ENCODE measurements at places on chromosomes 6 and 20. TPM values are rescaled to one million over a fixed set of nuclear protein-coding genes. Genes with fewer than 3 reads are reported as not detected.

DNA sequence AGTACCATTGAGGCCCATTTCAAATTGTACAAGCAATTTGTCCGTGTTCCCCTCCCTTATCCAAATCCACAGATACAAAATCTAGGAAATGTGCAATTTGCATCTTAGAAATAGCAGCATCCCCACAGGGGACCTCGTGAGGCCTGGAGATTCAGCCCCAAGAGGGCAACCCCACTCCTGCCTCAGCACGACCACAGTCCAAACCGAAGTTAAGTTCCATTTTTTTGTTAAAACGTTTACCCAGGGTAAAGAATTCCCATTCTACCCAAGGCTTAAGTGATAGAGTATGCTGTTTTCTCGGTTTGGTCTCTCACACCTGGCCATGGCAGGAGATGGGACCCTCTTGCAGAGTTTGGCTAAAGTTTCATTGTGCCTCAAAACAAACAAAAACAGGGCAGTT lies 41.2 kb downstream of the PLCG1 start:
- H3K27ac ChIP-seq, result no peak overlapping the region
- no peak for DNase-seq
- no peaks in the 10 kb centered on the region for H3K4me1 ChIP-seq
- H3K36me3 ChIP-seq, result peaks cover 16% of the 10 kb centered on the region

DNA sequence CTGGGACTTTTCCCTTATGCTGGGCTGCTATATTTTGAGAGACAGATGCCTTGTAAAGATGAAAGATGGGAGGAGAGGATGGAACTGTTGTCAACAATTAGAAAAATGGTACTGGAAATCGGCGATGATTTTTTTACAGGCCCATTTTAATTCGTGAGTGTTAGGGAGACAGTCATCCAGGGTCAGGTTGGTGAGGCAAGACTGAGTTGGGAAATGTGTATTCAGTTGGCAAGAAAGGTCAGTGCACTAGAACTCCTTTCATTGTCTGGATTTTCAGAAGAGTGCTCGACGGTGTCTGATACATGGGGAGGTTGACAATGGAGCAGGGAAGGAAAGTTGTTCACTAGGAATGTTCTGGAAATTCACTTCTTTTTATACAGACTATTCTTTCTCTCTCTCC lies 394.4 kb downstream of the QKI start:
- no peaks in the 10 kb centered on the region for H3K27me3 ChIP-seq
- no peak for DNase-seq
- H3K27ac ChIP-seq, result no peak overlapping the region
- H3K36me3 ChIP-seq, result no peaks in the 10 kb centered on the region
- H3K4me3 ChIP-seq, result no peak overlapping the region

Gene AGER
- total RNA-seq, result 86.2 TPM

GRCh38 chr6:30957716-30958115 lies 16.9 kb downstream of the MUCL3 start:
- peaks cover 5% of the 10 kb centered on the region for H3K4me1 ChIP-seq
- DNase-seq, result no peak
- H3K27me3 ChIP-seq, result no peaks in the 10 kb centered on the region
- no peak overlapping the region for H3K27ac ChIP-seq

DNA sequence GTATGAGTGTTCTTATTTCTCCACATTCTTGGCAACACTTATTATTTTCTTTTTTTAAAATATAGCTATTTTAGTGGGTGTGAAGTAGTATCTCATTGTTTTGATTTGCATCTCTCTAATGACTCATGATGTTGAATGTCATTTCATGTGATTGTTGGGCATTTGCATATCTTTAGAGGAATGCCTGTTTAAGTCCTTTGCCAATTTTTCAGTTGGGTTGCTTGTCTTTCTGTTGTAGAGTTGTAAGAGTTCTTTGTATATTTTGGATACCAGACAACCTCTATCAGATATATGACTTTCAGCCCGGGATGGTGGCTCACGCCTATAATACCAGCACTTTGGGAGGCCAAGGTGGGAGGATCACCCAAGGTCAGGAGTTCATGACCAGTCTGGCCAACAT lies 5.1 kb upstream of the POPDC3 start:
- no peak for DNase-seq
- no peak overlapping the region for H3K4me3 ChIP-seq
- peaks cover 7% of the 10 kb centered on the region for H3K27me3 ChIP-seq
- H3K36me3 ChIP-seq, result no peaks in the 10 kb centered on the region
- H3K4me1 ChIP-seq, result no peaks in the 10 kb centered on the region
- H3K27ac ChIP-seq, result no peak overlapping the region

Gene TGM3
- total RNA-seq, result not detected

DNA sequence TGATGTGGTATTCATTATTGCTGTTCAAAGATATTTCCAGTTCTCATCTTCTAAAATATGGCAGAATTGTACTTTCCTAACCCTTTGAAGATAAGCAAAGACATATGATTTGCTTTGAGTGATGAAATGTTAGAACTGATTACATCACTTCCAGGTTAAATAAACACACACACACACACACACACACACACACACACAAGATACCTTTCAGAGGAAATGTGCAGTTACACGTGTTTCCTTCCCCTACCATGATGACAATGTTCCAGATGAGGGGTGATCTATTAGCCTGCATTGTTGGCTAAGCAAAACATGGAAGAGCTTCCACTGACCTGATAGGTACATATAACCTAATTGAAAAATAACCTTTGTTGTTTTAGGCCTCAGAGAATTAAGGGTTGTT lies 11.7 kb upstream of the FRK start:
- H3K4me1 ChIP-seq, result no peaks in the 10 kb centered on the region
- no peak overlapping the region for H3K27ac ChIP-seq
- no peaks in the 10 kb centered on the region for H3K27me3 ChIP-seq
- H3K4me3 ChIP-seq, result no peak overlapping the region
- no peaks in the 10 kb centered on the region for H3K36me3 ChIP-seq
- no peak for DNase-seq

DNA sequence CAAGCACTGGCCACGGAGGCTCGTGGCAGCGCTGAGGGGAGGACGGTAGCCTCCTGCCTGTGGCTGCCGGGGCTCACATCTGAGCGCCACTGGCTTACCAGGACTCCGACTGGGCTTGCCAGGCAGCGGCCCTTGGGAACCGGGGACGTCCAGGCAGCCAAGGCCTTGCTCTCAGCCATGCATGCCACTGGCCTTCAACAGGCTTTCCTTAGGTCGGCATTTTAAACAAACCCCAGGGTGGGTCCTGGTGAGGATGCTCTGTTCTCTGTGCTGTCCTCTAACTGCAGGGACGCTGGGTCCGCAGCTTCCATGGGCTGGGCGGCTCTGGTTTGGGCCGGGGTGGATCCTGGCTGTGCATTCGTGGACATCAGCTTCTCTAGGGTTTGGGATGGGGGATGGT lies 59.1 kb upstream of the BHLHE23 start:
- H3K27me3 ChIP-seq, result no peaks in the 10 kb centered on the region
- no peak overlapping the region for H3K4me3 ChIP-seq
- H3K4me1 ChIP-seq, result no peaks in the 10 kb centered on the region
- H3K27ac ChIP-seq, result no peak overlapping the region
- no peaks in the 10 kb centered on the region for H3K36me3 ChIP-seq

GRCh38 chr6:4655196-4656025 lies 120.8 kb upstream of the CDYL start:
- no peaks in the 10 kb centered on the region for H3K4me1 ChIP-seq
- H3K4me3 ChIP-seq, result no peak overlapping the region
- H3K27me3 ChIP-seq, result no peaks in the 10 kb centered on the region
- no peak overlapping the region for H3K27ac ChIP-seq
- no peaks in the 10 kb centered on the region for H3K36me3 ChIP-seq

GRCh38 chr20:44104798-44105517 lies 82.0 kb downstream of the JPH2 start:
- no peak overlapping the region for H3K27ac ChIP-seq
- no peaks in the 10 kb centered on the region for H3K36me3 ChIP-seq
- no peak for DNase-seq
- no peak overlapping the region for H3K4me3 ChIP-seq

GRCh38 chr6:142028527-142028926 lies 104.2 kb upstream of the GJE1 start:
- no peaks in the 10 kb centered on the region for H3K27me3 ChIP-seq
- DNase-seq, result no peak
- no peak overlapping the region for H3K4me3 ChIP-seq
- no peaks in the 10 kb centered on the region for H3K36me3 ChIP-seq
- no peaks in the 10 kb centered on the region for H3K4me1 ChIP-seq

- DNase-seq, result no peak
- H3K36me3 ChIP-seq, result no peaks in the 10 kb centered on the region
- no peaks in the 10 kb centered on the region for H3K27me3 ChIP-seq
- no peak overlapping the region for H3K4me3 ChIP-seq
- H3K4me1 ChIP-seq, result no peaks in the 10 kb centered on the region
Observed at GRCh38 chr6:22017766-22018165, 279.1 kb downstream of the PRL start.

- H3K27ac ChIP-seq, result no peak overlapping the region
- H3K36me3 ChIP-seq, result no peaks in the 10 kb centered on the region
- no peaks in the 10 kb centered on the region for H3K4me1 ChIP-seq
- no peak for DNase-seq
- H3K27me3 ChIP-seq, result no peaks in the 10 kb centered on the region
Observed at GRCh38 chr20:10539818-10540553, 104.9 kb downstream of the SLX4IP start.

DNA sequence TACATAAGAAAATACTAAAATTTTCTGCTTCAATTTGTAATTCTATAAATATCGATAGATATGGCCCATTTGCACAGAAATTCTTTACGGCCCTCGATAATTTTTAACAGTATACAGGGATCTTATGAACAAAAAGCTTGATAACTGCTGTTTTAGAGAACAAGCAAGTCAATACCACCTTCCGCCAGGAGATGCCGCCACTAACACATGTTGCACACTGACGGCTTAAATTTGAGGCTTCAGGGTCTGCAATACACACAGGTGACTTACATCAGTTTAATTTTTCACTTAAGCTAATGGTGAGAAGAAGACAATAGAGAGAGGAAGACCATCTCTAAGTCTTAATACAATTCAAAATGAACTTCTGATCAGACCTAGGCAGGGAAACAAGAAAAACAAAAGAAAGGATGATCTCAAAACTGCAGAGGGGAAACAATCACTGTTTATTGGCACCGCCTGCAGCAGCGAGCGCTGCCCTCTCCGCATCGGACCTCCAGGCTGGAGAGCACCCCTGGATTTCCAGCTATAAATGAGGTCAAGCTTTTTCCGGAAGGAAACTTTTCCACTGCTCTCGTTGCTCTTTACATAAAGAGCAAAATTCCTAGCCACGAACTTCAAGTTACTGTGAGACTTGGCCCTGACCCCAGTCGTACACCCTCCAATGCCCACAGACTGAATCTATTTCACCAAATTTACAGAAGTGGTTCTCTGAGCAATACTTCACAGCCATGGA lies 53.9 kb downstream of the OTOR start:
- no peak overlapping the region for H3K27ac ChIP-seq
- DNase-seq, result peak; percentile 33
- H3K4me1 ChIP-seq, result no peaks in the 10 kb centered on the region
- no peak overlapping the region for H3K4me3 ChIP-seq
- H3K27me3 ChIP-seq, result no peaks in the 10 kb centered on the region

DNA sequence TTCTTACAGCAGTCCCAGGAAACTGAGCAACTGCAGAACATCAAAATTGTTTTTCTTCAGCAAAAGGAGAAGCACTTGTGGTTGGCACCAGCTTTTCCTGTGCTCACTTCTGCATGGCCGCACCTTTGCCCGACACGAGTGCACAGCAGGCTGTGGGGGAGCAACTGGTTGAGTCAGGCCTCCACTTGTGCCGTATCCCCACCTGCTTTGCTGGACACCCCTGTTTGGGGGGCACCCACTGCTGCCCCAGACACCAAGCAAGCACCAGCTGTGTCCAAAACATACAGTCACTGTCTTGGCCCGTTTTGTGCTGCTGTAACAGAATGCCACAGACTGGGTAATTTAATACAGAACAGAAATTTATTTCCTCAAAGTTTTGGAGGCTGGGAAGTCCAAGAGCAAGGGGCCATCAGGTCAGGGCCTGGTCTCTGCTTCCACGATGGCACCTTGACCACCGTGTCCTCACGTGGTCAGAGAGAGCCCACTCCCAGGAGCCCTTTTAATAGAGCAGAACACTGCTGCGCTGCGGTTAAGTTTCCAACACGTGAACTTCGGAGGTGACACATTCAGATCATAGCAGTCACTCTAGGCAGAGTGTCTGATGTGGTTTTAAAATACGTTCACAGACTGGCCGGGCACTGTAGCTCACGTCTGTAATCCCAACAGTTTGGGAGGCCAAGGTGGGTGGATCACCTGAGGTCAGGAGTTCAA lies 8.7 kb upstream of the GMEB2 start:
- peak; percentile 67 for DNase-seq
- H3K4me3 ChIP-seq, result peak overlapping the region; percentile 50
- no peaks in the 10 kb centered on the region for H3K27me3 ChIP-seq
- peak overlapping the region; percentile 78 for H3K27ac ChIP-seq
- peaks cover 58% of the 10 kb centered on the region for H3K4me1 ChIP-seq

- H3K27ac ChIP-seq, result no peak overlapping the region
- H3K27me3 ChIP-seq, result no peaks in the 10 kb centered on the region
- H3K4me1 ChIP-seq, result peaks cover 5% of the 10 kb centered on the region
- H3K4me3 ChIP-seq, result peak overlapping the region; percentile 10
- DNase-seq, result no peak
- H3K36me3 ChIP-seq, result no peaks in the 10 kb centered on the region
Observed at GRCh38 chr6:5302220-5302946, 41.1 kb downstream of the FARS2 start.

- no peaks in the 10 kb centered on the region for H3K27me3 ChIP-seq
- no peak for DNase-seq
- H3K27ac ChIP-seq, result peak overlapping the region; percentile 93
- H3K4me3 ChIP-seq, result peak overlapping the region; percentile 95
- H3K36me3 ChIP-seq, result no peaks in the 10 kb centered on the region
- H3K4me1 ChIP-seq, result peaks cover 37% of the 10 kb centered on the region
Observed at GRCh38 chr6:99424022-99424421, 1.1 kb downstream of the PNISR start.

DNA sequence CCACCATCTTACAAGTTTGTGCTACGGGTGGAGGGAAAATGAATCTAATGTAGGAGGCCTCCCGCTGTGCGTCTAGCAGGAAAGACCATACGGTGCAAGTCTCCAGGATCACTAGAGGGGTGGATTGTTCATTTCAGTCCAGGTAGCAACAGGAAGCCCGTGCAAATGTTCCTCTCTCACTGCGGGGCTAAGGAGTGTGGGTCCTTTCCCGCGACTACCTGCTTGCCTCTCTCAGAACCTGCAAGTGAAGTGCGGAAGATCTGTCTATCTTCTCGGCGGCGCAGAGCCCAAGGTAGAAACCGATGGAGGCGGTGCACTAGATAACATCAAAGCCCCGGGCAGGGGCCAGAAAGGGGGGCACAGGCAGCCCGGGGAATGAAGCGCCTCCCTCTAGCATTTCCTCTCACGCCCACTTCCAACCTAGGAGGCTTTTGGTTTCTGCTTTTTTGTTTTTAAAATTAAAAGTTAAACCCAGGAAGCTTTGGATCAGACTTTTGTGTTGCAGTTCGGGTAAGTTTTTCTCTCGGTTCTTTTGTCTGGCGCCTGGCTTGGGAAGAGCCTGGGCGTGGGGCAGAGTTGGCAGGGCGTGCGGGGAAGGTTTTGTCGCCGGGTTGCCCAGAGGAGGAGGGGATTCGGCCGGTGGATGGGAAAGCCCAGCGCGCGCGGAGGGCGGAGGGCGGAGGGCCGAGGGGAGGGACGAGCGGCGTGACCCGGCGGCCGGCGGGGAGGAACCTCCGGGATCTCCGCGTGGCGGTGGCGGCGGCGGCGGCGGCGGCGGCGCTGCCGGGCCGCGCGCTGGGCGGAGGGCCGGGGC lies 3.5 kb upstream of the HIVEP1 start:
- H3K4me3 ChIP-seq, result peak overlapping the region; percentile 49
- H3K36me3 ChIP-seq, result peaks cover 9% of the 10 kb centered on the region
- H3K27ac ChIP-seq, result peak overlapping the region; percentile 99
- peak; percentile 93 for DNase-seq
- H3K4me1 ChIP-seq, result peaks cover 26% of the 10 kb centered on the region
- H3K27me3 ChIP-seq, result no peaks in the 10 kb centered on the region

Gene TINAG
- not detected for total RNA-seq

Data from naive thymus-derived CD4-positive, alpha-beta T cell (primary cell).